ENCODE measurements at places on chromosomes 2 and 18. TPM values are rescaled to one million over a fixed set of nuclear protein-coding genes. Genes with fewer than 3 reads are reported as not detected.

The IL36RN gene
- not detected for total RNA-seq

The ARHGEF33 gene
- total RNA-seq = not detected

The SNORC gene
- total RNA-seq = 9.7 TPM

The ZC3H6 gene
- 9.0 TPM for total RNA-seq

The LINC00305 gene
- not detected for total RNA-seq

GRCh38 chr2:69013840-69014821, 1.2 kb downstream of the ANTXR1 start:
- no peak for DNase-seq

DNA sequence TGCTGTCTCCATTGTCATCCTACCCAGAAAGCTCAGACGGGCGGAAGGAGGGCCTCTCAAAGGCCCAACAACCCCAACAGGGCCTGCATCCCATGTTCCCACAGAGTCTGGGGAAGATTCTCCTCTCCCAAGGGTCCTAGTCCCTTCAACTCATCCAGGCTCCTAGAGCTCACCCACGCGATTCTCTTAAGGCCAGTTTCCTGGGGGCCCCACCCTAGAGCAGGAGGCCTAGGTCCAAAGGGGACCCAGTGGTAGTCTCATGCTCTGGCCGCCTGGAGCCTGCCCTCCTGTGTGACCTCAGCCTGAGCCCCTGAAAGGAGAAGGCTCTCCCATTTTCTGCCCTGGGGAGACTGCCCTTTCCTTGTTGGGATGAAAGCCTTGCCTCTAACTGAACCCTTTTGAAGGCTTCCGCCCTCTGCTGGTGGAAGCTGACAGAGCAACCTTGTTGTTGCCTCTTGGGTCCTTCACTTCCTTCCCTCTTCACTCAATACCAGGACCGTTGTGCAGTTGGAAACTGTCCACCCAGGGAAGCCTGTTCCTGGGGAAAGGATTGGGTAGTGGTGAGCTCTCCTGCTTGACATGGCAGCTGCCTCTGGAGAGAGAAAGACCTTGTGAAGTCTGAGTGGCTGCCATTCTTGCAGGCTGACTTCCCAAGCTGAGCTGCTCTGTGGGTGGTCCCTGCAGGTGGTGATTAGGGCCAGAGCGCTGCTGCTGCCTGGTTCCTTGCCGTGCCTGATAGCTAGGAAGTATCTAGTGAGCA, 86.0 kb upstream of the ALPP start:
- peak; percentile 84 for DNase-seq

DNA sequence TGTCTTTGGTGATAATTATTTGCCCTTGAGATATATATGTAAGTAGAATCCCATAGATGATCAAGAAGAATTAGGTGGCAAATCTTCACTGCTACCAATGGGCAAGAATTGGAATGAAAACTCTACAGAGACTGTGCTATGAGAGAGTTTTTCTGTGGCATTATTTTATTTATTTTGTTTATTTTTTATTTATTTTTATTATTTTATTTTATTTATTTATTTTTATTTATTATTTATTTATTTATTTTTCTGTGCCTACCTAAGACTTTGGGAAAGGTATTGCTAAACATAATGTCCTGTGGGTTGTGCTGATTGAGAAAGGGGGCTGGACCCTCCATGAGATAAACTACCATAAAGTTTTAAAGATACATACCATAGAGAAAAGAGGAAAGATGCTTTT, 16.6 kb upstream of the NR4A2 start:
- no peak for DNase-seq

DNA sequence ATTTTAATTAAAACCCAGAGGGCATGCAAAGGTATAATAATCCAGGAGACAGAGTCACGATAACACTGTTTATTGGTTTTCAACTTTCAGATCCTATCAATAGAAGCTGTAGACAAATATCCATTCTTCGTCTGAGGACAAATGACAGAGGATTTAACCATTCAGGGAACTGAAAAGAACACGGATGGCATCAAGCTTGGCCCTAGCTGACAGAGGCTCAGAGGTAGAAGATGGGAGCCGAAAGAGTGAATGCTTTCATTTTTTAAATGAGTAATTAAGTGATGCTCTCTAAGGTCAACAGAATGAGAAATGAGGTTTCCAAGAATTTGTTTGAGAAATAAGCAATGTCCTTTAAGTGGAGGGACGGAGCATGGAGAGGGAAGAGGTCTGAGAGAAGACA, 62.1 kb downstream of the BCL2 start:
- no peak for DNase-seq

DNA sequence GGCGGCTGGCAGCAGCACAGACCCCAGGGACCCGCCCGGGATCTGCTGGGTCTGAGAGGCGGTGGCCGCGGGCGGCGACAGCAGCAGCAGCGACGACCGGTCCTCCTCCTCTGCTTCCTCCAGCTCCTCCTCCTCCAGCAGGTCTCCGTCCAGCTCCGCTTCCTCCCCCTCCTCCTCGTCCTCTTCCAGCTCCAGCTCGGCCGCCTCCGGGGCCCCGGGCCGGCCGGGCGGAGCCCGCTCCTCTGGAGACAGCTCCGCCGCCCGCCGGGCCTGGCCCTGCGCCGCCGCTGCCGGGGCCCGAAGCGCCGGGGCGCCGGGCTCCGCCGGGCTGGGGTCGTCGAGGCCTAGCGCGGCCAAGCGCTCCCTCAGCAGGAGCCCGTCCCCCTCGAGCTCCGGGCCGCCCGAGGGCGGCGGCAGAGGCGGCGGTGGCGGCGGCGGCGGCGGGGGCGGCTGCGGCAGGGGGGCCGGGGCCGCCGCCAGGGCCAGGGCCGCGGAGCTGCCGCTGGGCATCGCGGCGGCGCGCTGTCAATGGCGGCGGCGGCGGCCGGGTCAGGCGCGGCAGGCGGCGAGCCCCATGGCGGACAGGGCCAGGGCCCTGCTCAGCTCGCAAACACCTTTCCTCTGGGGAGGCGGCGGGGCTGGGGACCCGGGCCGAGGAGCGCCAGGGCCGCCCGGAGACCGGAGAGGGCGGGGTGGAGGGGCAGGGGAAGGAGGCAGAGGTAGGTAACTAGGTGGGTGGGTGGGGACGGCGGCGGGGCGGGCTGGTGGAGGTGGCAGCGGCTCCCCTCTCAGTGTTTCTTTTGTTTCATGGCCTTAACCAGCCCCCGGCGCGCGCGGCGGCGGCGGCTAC, 445 bp downstream of the MEX3C start:
- DNase-seq = peak; percentile 70

DNA sequence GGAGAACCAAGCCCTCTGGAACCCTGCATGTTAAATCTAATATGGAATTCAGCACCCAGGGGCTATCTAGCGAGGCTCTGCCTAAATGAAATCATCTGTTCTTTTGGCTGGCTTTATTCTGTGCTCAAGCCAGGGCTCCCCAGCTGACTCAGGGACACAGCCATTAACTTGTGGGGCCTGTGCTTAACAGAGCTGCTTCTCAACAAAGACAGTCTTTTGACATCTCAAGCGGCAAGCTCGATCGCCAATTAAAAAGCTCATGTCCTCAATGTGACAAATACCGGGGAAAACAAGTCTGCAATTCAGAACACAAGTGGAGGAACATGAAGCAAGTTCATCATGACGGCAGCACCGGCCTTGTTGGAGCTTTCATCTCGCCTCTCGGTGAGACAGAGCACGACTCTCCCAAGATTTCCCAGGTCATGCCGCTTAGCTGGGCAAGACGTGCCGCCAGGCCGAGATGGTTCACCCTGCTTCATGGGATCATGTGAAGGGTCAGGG, 64.9 kb downstream of the KLHL29 start:
- DNase-seq = no peak

- DNase-seq = peak; percentile 51
Observed at GRCh38 chr2:10413991-10414451, 34.1 kb downstream of the ODC1 start.

DNA sequence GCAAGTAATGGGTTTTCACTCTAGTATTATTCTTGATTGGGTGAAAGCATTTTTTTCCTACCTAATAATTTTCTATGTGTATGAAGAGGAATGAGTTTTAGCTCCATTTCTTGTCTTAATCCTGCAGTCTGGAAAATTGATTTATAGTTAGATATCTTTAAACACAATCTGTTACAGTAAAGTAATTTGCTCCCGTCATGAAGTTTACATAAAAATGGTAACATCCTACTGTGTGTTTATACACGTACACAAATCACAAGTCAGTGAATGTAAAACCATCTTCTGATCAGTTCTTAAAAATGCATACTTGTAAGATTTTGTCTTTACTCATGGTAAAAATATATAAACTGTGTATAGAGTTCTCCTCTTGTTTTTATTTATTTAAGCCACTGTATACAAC, 51.1 kb downstream of the MAP2 start:
- DNase-seq = no peak

- DNase-seq = no peak
Observed at GRCh38 chr2:112880091-112880531, 30.9 kb upstream of the IL37 start.

DNA sequence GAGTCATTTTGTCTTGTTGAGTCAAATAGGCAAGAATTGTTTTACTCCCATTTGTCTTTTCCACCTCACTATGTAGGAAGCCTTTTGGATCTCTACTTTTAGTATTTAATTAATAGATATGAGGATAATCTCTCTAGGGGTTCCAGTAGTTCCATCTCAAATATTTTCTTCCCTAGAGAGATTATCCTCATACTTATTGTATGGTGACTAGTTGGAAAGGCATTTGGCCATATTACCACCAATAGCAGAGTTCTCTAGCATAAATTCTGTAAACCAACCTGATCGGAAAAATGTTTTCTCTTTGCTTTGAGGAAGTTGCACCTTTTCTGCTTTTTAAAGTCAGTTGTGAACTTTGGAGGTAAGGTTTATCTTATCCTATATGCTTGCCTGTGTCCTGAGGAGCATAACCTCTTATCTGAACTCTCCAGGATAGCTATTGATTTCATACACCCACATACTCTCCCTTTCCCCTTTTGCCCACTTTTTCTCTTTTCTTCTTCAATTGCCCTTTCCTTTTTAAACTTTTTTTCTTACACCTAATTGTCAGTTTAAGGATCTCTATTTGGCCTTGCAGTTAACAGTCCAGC, 100.8 kb downstream of the GALNT1 start:
- no peak for DNase-seq

DNA sequence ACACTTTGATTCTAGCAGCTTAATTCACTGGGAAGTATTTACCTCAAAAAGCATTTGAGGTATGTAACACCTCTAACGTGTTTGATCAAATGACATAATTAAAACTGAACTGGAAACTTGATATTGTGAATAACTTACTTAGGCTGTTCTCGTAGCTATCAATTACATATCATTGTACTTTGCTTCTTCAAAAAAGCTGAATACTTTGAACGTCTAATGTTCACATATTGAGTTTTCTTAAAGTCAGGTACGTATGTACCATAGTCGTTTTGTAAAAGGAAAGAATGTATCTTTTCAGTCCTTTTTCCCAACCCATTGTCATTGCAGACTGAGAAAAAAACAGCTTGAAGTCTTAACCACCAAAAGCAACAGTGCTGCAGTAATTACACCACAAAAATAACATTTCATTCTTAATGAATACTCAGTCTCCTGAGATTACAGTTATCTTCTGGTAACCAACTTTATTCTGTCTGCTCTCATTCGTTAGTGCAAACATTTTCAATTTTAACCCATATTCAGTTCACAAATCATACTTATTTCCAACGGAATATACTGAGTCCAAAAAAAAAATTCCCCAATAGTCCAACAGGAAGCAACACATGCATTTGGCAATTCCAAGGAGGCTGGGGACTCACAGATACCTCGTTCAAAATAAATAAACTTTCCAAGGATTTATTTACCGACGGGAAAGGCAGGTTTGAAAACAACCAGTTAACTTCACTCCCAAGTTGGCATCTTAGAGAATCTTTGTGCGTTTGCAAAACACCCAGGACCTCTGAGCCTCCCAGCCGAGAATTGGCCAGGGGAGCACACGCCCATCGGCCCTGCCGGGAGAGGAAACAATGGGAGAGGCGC, 1.1 kb downstream of the CHN1 start:
- no peak for DNase-seq

DNA sequence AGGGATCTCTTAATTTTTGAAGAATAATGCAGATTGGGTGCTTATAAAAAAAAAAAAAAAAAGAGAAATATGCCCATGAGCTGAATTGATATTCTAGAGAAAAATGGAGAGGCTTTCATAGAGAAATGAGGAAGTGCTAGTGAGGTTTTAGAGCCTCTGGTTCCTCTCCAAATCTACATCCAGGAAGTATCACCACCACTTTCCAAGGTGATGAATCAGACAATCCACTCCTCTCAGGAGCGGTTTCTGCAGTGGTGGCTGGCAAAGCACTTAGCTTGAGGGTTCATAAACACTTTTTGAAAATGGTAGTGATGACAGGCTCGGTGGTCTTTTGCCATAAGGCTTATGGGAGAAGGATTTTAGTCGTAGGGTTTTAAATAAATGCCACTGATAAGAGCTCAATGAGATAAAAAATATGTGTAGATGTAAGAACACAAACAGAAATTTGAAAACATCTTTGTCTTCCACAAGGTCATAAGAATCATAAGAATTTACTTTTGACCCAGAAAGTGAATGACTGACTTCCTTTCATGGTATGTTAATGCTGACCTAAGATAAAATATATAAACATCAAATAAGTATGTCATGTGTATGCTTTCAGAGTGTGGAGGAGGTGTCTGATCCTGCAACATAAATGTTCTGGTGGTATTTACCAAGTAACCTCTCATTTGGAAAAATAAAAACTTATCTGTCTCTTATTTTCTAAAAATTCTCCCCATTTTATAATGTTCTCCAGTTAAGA, 42.1 kb upstream of the DSG1 start:
- DNase-seq = peak; percentile 49

DNA sequence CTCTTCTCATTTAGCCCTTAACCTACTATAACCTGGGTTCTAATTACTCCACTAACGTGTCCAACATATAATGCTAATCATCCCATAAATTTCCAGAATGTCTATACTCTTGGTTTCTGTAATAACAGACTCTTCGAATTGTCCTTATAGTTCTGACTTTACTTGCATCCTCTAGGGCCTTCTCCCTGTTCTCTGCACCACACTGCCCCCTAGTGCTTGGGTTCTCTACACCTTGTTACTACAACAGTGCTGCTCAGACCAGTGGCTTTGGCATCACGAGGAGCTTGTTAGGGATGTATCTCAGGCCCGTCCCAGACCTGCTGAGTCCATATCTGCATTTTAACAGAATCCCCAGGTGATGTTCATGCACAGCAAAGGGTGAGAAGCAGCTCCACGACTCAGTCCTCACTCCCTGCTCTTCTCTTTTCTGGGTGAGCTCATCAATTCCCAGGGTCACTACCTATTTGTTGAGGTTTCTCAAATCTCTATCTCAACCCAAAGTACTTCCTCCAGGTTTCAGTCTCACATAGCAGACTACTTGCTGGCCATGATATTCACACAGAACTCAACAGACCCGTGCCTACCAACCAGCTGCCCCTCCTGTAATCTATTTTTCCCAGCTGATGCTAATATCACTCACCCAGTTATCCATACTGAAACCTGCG, 14.5 kb upstream of the DDX1 start:
- peak; percentile 79 for DNase-seq

DNA sequence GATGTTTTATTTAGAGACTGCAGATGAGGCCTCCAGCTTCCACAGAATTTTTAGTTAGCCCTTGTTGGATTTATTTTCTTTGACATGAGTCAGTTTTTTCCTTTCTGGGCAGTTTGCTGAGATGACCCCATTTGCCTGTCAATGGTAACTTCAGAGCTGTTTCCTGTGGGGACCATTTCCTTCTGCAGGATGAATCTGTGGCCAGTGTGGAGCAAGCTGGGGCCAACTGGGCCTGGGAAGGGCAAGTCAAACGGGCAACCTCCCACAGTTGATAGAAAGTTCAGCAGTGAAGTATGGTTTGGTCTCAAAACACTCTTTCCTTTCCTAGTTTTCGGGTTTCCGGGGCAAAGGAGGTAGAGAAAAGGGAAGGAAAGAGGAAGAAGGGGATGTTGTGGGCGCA, 291.4 kb upstream of the NRP2 start:
- DNase-seq = no peak

- peak; percentile 65 for DNase-seq
Observed at GRCh38 chr18:48923746-48924629, 26.8 kb downstream of the SMAD7 start.
